ENCODE measurements at places on chromosomes 5 and 9.

GRCh38 chr5:6820851-6821479 is 107.7 kb downstream of the TENT4A start:
- DNase-seq = no peak

DNA sequence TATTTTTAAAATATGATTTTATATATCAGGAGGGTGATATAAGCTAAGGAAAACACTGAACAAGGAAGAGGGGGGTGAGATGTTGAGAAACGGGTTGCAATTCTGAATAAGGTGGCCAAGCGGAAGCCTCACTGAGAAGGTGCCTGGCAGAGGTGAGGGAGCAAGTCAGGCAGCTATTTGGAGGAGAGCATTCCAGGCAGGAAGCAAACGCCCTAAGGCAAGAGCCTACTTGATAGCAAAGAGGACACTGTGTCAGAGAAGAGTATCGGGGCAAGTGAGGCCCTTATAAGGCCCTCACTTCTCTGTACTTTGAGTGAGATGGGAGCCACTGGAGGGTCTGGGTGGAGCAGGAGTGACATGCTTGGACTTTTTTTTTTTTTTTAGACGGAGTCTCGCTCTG is 8.0 kb upstream of the CTNNA1 start:
- no peak for DNase-seq

DNA sequence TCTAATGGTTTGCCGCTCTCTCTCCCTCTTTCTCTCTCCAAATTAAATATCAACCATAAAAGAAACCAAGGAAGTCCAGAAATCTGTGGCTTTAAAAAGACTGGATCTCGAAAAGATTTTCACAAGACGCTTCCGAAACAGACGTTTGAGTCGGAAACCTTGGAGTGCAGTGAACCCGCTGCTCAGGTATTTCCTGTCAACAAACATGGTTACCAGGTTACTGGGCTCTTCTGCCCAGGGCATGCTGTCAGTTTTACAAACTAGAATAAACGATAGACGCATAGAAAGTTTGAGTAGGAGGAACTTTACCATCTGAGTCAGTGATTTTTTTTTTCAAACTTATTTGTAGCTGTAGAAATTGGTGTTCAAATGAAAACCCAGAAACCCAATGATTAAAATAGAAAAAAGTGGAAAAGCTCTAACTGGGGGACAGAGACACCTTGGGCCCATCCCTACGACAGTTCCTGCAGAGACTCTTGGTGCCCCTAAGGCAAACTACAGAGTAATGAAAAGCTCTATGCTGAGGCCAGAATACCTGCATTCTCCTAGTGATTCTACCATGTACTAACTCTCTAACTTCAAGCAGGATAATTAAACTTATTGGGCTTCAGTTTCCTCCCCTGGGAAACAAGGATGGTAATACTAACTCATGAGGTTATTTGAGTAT is 90.0 kb downstream of the DOCK8 start:
- no peak for DNase-seq

DNA sequence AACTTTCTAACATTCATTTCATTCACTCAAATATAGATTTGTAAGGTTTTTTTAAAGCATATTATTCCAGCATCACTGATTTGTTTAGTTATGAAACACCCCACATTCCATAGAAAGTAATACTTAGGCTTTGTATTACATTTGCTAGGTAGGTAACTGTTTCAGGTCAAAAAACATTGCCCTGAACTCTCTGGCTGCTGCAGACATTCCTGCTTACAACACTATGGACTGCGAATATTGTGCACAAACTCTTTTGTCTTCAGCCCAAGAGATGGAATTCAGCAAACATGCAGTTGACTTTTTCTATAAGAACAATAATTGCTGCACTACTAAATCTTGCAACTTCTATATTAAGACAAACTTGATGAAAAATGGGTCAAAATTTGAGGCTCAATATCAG is 301.0 kb downstream of the ARL15 start:
- DNase-seq = no peak

DNA sequence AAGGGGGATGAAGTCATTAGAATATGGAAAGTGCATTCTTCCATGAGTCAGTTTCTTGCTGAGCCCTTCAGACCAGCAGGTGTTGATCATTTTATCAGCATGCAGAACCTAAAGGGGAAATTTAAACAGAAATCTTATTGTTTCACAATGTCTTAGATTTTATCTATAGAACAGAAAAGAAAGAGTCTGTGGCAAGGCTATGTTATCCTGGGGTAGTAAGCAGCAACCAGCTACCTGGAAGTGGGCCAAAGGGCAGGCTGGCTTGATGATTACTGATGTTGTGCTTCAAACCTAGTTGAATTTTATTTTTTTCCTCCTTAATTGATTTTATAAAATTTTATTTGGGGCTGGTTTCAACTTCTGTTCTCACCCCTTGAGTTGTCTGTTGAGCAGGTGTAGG is 101.5 kb downstream of the LRRC70 start:
- no peak for DNase-seq

GRCh38 chr5:132428147-132428482 is 58.6 kb downstream of the SLC22A5 start:
- DNase-seq = no peak

Data from caudate nucleus (tissue), 63 donors.